ENCODE measurements at places on chromosomes 5 and 9.

GRCh38 chr5:72598401-72599064 lies 91.3 kb upstream of the ZNF366 start:
- no peak for DNase-seq

DNA sequence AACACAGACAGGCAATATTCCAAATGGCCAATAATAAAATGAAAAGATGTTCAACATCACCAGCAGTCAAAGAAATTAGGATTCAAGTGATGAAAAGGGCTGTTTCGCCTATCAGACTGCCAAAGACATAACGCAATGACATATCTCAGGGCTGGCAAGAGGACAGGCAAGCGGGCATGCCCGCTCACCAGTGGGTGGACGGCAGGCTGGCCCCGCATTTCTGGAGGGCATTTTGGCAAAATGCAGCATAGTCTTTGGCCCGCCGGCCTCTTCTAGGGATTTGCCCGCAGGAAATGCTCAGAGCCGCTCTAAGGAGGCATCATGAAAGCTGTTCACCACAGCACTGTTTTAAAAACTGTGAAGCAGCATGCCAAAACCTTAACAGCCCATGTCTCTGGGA lies 1.4 kb upstream of the PPP1R26 start:
- no peak for DNase-seq

GRCh38 chr5:80090884-80091166 lies 55.7 kb downstream of the THBS4 start:
- DNase-seq: no peak

- no peak for DNase-seq
Measured at GRCh38 chr9:105541838-105542237, 16.1 kb upstream of the FKTN start.

- no peak for DNase-seq
Measured at GRCh38 chr9:81396528-81396927, 292.8 kb downstream of the TLE1 start.

- no peak for DNase-seq
Measured at GRCh38 chr5:15012061-15012460, 140.5 kb upstream of the ANKH start.
